Caki2 (cell line): ENCODE measurements at places on chromosomes 1 and 21. TPM values are rescaled to one million over a fixed set of nuclear protein-coding genes. Genes with fewer than 3 reads are reported as not detected.

- DNase-seq = peak; percentile 98
Observed at GRCh38 chr1:152048416-152049009, 11.7 kb upstream of the S100A11 start.

- DNase-seq = no peak
Observed at GRCh38 chr1:10716840-10717239, 79.6 kb downstream of the CASZ1 start.

- no peak for DNase-seq
Observed at GRCh38 chr1:66684353-66684752, 67.9 kb upstream of the DYNLT5 start.

DNA sequence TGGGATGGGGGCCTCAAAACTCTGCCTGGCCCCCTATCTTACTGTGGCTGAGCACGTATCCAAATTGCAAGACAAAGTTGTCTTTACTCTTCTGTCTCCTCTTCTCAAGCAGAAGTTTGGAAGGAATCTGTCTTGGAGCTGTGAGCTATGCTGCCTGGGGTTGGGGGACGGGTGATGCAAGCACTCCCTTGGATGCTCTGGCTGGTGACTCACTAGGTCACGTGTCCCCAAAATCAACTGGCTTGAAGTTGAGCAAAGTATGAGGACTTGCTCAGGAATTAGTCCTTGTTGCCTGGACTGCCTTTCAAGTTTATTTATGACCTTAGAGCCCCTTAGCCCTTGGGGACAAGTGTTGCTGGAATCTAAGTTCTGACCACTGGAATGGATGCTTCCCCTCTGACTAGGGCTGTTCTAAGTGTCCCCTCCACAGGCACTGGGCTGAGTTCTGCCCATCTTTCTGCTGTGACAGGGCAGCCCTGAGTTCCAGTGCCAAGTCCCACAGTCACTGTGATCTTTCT lies 269.5 kb downstream of the HHAT start:
- DNase-seq = peak; percentile 88

FTCD gene
- total RNA-seq = 0.14 TPM in 1 of 2 replicates, not detected in the other

- no peak for DNase-seq
Observed at GRCh38 chr1:246613096-246613758, 47.0 kb downstream of the CNST start.

DNA sequence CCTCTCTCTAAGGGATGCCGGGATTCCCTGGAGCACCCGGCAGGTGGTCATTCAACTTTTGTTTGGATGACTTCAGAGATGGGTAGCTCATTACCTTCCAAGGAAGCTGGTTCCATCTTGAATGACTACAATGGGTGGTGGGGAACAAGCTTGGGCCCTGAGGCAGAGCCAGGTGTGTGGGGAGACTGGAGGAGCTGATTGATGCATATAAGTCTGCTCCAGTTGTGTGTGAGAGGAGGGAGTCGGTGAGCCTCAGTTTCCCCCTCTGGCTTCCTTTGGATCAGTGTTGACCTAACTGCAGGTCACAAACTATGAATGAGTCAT lies 133.8 kb upstream of the ZBTB40 start:
- DNase-seq = no peak
